Activated naive CD4-positive, alpha-beta T cell treated with anti-CD3 and anti-CD28 coated beads, Interleukin-2, amount 50 U/mL, for 72 hours (primary cell): ENCODE measurements at places on chromosomes 12 and 14.

- DNase-seq: no peak
These were observed 52.7 kb downstream of the KCNA5 start for GRCh38 chr12:5096241-5096924.

- no peak for DNase-seq
These were observed 296.3 kb upstream of the PRKD1 start for GRCh38 chr14:30223966-30224365.

DNA sequence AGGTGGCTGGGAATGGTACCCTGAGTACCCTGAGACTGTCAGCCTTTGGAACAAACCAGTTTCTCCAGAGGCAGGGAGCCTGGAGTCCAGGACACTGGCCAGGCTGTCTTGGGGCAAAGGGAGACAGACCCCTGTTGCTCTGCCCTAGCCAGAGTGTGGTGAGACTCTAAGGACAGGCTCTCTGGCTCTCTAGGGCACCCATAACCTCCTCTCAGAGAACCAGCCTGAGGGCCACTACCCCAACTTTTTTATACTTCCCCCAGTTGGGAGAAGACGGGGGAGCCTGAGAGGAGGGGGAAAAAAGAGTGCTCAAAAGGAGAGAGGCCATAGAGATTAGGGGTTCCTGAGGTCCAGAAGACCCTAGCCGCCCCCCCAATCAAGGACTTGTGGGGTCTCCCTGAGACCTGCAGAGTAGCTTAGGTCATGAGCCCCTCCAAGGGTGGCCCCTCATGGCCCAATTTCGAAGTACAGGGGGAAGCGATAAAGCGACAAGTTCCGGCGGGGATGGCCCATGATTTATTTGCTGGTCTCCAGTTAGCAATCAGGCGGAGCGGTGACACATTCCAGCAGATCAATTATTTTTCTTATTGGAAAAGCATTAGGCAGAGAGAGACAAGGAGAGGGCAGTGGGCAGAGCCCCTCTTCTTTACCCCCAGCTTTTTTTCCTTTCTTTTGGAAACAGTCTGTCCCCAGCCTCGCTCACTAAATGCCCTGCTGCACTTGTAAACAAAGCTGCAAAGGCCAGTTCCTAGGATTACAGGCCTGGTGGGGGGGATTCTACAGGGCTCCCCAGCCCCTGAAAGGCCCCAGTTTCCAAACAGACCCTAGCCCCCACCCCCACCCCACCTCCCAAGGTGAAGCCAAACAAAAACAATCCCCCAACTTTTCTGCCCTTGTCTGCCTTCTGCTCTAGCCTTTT lies 1.5 kb downstream of the HOXC8 start:
- no peak for DNase-seq

DNA sequence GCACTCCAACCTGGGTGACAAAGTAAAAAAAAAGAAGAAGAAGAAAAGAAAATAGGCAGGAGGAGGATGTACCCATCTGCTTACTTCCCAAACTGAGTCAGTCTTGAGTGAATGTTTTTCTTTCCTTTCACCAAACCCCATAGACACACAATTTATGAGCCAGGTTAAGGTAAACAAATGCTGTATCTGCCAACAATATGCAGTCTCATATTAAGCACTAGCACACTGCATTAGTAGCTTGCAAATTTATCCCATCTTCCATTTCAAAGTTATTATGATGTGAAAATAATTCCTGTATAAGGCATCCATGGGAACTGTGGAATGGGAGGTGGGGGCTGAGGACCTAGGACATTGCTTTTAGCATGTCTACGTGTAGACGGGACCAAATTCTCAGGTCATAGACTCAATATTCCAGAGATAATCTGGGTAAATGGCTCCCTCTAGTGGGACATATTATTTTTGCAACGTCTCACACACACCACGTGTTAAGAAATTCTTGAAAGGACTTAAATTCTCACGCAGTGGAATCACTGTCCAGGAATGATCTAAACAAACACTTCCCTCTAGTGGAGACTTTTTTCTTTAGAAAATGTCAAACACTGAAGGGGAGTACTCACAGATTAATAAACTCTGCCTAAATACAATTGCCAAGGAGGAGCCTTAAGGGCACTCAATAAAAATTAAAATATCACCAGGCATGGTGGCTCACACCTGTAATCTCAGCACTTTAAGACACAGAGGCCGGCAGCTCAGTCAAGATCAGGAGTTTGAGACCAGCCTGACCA lies 17.1 kb upstream of the OR10P1 start:
- peak; percentile 76 for DNase-seq
